CD4-positive, alpha-beta T cell treated with Interleukin-4 for 1 hour (primary cell): ENCODE measurements at places on chromosomes 3 and 15.

DNA sequence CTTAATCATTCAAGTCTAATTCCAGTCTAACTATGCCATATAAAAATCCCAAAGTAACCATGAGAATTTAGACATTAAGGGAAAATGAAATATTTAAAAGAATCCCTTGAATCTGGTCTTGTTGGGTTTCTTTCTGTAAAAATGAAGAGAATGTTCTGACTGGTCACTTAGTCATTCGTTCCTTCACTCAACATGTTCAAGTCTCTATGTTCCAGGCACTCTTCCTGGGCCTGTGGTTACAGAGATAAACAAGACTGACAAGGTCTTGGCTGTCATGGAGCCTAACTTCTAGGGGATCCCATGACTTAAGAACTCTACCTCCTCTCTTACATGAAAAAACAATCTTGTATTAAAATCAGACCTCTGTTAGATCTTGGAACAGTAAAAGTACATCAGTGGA is 638.6 kb upstream of the TBL1XR1 start:
- DNase-seq = no peak

DNA sequence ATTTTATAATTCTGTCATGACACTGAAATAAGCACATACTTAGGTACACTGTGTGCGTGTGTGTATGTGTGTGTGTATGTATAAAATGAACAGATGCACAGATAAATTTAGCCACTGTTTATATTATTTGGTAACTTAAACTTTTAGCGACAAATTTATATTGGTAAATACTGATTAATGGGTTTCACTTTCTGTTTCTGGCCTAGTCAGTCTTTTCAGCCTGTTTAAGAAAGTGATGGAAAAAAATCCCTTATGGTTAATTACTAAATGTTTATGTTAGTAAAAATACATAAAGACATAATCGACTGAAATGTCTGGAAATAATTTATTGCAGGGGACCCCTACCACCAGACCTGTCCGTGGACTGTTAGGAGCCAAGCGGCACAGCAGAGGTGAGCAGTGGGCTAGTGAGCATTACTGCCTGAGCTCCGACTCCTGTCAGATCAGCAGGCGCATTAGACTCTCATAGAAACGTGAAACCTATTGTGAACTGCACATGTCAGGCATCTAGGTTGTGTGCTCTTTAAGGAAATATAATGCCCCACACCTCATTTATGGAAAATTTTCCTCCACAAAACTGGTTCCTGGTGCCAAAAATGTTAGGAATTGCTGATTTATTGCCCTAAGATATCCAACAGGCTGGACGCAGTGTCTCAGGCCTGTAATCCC is 717.4 kb downstream of the SI start:
- DNase-seq = no peak

DNA sequence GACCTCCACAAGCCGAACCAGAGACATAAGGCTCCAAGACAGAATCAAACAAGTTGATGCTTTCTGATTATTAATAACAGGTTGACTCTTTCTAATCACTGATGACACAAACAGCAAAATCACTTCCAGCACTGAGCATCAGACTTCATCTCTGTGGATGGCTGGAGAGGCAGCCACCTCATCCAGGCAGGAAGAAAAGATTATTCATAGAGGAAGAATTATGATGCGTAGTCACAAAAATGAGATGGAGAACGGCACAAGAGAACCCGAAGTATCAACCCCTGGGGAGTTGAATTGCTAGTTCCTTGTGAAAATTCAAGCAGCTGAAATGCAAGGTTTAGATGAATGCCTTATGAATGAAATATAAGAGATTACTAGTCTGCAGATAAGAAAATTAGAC is 49.9 kb upstream of the LMCD1 start:
- no peak for DNase-seq

DNA sequence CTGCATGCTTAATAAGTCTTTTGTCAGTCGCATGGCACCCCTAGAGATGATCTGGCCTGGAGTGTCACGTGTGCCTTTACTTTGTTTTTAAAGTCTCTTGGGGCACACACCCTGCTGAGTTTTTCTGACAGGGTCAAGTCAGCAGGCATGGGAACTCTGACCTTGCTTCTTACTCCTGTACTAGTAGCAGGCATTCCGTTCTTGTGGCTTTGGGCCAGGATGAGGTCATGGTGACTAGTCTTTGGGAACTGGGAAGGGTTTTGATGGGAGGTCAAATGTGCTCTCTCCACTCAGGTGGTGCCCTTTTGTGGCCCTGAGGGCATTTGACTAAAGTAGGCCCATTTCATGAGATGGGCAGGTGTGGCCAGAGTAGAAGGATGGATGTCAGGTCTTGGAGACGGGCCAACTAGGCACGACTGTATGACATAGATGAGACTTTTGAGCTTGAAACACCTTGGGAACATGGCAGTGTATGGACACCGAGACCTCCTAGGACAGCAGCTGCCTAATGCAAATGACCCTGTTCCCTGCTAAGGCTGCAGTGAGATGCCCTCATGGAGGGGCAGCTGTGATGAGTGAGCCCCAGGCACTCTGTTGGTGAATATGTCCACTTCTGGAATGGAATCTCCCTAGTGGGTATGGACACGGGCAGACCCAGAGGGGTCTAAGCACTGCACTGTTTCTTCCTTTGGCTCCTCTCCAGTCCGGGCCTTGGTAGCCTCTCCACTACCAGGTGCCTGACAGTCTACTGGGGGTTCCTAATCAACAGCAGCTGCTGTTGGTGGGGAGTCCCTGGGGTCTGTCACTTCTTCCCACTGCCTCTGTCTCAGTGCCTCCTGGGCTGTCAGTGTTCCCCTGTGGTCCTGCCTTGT is 16.4 kb downstream of the SRPRB start:
- DNase-seq = no peak

- no peak for DNase-seq
Measured at GRCh38 chr15:95298729-95299128, 1031.8 kb upstream of the NR2F2 start.

GRCh38 chr3:124272605-124273151 is 280.8 kb upstream of the ROPN1 start:
- no peak for DNase-seq
